Posterior cingulate gyrus (tissue), 11 donors: ENCODE measurements at places on chromosomes 5 and 9.

DNA sequence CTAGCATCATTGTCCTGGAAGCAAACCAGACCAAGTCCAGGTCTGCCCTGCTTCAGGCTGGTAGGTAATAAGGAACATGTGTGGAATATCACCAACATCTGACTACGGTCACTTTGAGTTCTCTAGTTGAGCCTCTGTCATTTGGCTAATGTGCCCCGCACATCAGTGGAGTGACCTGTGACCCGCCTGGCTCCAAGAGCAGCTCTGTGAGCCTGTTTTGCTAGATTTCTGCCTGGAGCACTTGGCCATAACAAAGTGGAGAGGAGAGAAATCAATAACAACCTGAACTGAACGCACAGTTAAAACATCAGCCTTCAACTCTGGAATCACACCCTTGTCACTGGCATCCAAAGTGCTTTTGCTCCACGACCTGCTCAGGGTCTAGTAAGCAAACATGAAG, 115.7 kb downstream of the PPP2R2B start:
- DNase-seq, result no peak

DNA sequence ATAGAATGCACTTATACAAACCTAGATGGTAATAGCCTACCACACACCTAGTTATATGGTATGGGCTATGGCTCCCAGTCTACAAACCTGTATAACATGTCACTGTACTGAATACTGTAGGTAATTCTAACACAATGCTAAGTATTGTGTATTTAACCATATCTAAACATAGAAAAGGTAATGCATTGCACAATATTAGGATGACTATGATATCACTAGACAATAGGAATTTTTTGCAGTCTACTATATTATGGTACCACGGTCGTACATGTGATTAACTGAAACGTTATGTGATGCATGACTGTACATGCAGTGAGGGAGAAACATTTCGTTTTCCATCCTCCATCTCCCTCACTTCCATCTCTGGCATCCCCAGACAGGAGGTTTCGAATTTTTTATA, 130.5 kb downstream of the ELAVL2 start:
- no peak for DNase-seq

DNA sequence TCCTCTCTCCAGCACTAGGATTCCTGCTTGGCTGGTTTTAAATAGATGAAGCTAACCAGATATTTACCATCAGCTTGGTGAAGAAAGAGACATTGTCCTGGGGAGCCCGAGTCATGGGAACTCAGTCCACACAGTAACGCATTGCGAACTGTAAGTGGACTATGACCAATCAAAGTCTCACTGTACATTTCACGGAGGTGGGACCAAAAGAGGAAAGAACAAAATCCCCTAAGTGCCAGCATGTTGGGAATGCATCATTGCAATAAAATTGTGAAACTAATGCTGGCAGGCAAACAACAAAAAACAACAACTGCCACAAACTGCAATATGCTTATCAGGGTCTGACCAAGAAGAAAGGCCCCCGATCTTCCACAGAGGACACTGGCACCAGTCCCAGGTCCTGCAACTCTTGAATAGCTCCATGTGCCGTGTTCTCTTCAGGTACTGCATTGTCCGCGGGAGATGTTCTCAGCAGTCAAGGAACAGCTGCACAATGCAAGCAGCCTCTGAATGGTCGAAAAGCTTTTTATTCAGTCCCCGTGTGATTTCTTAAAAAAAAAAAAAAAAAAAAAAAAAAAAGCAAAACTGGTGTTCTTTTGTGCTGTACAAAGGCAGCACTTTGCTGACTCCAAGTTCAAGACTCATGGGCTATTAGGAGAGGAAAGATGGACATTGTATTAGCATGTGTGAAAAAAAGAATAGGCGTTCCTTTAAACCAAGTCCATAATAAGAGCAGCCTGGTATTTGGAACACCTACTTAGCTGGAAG, 38.1 kb downstream of the SEMA6A start:
- no peak for DNase-seq

GRCh38 chr9:87643778-87644570, 81.9 kb upstream of the CTSL start:
- DNase-seq, result no peak

GRCh38 chr5:54120473-54120872, 189.9 kb downstream of the ARL15 start:
- DNase-seq, result no peak

- no peak for DNase-seq
Measured at GRCh38 chr5:137751869-137752491, 2.2 kb downstream of the HNRNPA0 start.

- DNase-seq, result no peak
Measured at GRCh38 chr9:124291801-124292396, 34.1 kb downstream of the NEK6 start.

DNA sequence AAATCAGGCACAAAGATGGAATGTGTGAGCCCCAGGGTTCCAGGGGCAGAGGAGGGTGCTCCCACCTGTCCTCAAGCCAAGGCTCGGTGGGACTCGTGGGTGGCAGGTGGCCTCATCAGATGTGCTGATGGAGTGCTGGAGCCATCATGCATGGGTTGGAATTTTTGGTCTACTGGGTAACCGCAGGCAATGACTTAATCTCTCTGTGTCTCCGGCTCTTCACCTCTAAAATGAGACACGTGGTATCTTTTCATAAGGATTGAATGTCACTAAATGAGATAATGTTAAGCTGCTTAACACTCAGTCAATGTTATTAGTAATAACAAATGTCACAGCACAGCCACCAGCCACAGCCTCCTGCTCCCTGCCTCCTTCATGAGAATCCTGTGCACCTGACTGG, 245.5 kb downstream of the HSPA4 start:
- no peak for DNase-seq

GRCh38 chr5:1039706-1040260, 31.2 kb downstream of the NKD2 start:
- no peak for DNase-seq

DNA sequence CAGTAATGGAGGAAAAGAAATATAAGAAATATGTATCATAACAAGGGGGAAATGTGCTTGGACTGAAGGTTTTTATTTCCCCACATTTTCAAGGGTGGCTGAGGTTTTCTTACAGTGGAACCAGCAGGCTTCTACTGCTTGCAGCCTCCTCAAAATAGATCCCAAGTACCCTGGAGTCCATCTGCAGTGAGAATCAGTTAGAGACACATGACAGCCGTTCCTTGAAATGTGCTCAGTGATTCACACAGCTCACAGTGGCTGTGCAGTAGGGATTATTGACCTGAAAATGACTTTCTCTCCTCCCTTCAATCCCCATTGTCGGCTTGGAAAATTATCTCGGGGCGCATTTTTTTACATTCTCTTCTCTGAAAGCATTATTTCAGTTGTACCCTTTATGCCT, 832.0 kb downstream of the TLR4 start:
- no peak for DNase-seq

DNA sequence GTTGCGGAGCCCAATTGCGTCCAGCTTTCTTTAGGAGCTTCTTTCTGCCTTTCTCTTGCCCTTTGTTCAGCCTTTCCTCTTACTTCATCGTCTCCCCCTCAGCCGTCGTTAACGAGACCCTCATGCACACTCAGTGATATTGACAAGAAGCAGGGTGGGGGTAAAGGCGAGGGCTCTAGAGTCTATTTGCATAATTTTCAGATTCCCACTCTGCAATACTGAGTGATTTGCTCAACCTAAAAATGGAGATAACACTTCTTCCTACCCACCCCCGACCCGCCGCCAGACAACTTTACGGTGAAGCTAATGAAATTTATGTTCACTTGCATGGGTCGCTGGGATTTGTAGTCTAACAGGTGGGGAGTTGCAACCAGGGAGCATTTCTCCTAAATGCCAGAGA, 1.3 kb upstream of the TBC1D2 start:
- DNase-seq, result no peak
